Cardiac muscle cell (in vitro differentiated cells and primary cell): ENCODE measurements at places on chromosomes 7 and 10. TPM values are rescaled to one million over a fixed set of nuclear protein-coding genes. Genes with fewer than 3 reads are reported as not detected.
A peak's percentile ranks its signal among the peaks of the same experiment; 100 is the strongest.

- peak overlapping the region; percentile 51 for H3K27ac ChIP-seq
- H3K36me3 ChIP-seq: peaks cover 82% of the 10 kb centered on the region
- DNase-seq: no peak
Measured at GRCh38 chr7:138564365-138564764, 104.3 kb downstream of the TRIM24 start.

- no peaks in the 10 kb centered on the region for H3K36me3 ChIP-seq
- no peaks in the 10 kb centered on the region for H3K27me3 ChIP-seq
- peaks cover 12% of the 10 kb centered on the region for H3K4me1 ChIP-seq
- no peak for DNase-seq
Measured at GRCh38 chr7:80588591-80588990, 49.9 kb upstream of the CD36 start.

DNA sequence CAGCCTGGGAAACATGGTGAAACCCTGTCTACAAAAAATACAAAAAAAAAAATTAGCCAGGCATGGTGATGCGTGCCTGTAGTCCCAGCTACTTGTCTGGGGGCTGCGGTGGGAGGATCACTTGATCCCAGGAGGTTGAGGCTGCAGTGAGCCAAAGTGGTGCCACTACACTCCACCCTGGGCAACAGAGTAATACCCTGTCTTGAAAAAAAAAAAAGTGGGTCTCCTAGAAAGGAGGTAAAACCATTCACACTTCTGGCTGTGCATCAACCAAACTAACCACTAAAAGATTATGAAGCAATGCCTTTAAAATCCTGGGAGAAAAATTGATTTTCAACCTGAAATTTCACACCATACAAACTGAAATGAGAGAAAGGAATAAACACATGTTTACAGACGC lies 35.4 kb upstream of the C10orf71 start:
- no peak overlapping the region for H3K27ac ChIP-seq
- DNase-seq: no peak
- no peaks in the 10 kb centered on the region for H3K27me3 ChIP-seq
- H3K36me3 ChIP-seq: no peaks in the 10 kb centered on the region
- H3K4me1 ChIP-seq: no peaks in the 10 kb centered on the region

DNA sequence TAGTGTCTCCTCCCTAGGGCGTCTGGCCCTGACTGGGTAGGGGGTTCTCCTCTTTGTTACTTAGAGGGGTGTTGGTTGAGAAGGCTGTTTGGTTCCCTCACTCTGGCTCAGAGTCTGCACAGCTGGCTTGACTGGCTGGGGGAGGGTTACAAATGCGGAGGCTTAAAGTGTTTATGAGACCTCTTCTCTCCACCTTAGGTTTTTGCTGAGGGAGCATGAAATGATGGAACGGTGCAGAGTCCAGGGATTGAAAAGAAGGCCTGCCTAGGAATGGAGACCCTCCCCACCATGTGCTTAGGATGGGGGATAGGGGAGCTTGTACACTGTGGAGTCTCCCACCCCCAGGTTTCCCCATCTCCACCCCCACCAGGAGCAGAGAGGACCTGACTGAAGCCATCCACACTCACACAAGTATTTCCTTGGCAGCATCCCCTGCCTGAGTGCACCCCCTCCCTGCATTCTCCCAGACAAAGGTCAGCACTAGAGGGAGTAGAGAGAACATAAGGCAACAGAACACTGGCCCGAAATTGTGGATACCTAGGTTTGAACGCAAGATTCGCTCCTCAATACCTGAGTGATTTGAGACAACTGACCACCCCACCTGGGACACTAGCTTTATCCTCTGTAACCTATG lies 1.7 kb upstream of the LDB1 start:
- peaks cover 32% of the 10 kb centered on the region for H3K4me1 ChIP-seq
- H3K27me3 ChIP-seq: no peaks in the 10 kb centered on the region
- peak; percentile 51 for DNase-seq
- H3K4me3 ChIP-seq: peak overlapping the region; percentile 73

- no peaks in the 10 kb centered on the region for H3K4me1 ChIP-seq
- no peaks in the 10 kb centered on the region for H3K36me3 ChIP-seq
- no peak for DNase-seq
- no peaks in the 10 kb centered on the region for H3K27me3 ChIP-seq
- no peak overlapping the region for H3K4me3 ChIP-seq
- H3K27ac ChIP-seq: no peak overlapping the region
Measured at GRCh38 chr10:42992156-42992956, 84.5 kb upstream of the RET start.

- no peaks in the 10 kb centered on the region for H3K36me3 ChIP-seq
- H3K4me3 ChIP-seq: no peak overlapping the region
- H3K4me1 ChIP-seq: no peaks in the 10 kb centered on the region
- no peak overlapping the region for H3K27ac ChIP-seq
Measured at GRCh38 chr7:136256491-136256890, 279.3 kb upstream of the MTPN start.

GRCh38 chr7:132240262-132240661 lies 336.0 kb downstream of the PLXNA4 start:
- no peak for DNase-seq
- H3K4me1 ChIP-seq: peaks cover 20% of the 10 kb centered on the region
- no peak overlapping the region for H3K4me3 ChIP-seq
- no peaks in the 10 kb centered on the region for H3K36me3 ChIP-seq
- no peak overlapping the region for H3K27ac ChIP-seq
- H3K27me3 ChIP-seq: no peaks in the 10 kb centered on the region

GRCh38 chr10:67705921-67706320 lies 9.9 kb upstream of the CTNNA3 start:
- no peaks in the 10 kb centered on the region for H3K27me3 ChIP-seq
- DNase-seq: peak; percentile 22
- no peak overlapping the region for H3K4me3 ChIP-seq
- peaks cover 8% of the 10 kb centered on the region for H3K4me1 ChIP-seq
- no peaks in the 10 kb centered on the region for H3K36me3 ChIP-seq

- H3K27ac ChIP-seq: no peak overlapping the region
- no peak overlapping the region for H3K4me3 ChIP-seq
- no peaks in the 10 kb centered on the region for H3K4me1 ChIP-seq
- no peaks in the 10 kb centered on the region for H3K27me3 ChIP-seq
- DNase-seq: no peak
- no peaks in the 10 kb centered on the region for H3K36me3 ChIP-seq
Measured at GRCh38 chr10:21452203-21452602, 73.3 kb downstream of the SKIDA1 start.

DNA sequence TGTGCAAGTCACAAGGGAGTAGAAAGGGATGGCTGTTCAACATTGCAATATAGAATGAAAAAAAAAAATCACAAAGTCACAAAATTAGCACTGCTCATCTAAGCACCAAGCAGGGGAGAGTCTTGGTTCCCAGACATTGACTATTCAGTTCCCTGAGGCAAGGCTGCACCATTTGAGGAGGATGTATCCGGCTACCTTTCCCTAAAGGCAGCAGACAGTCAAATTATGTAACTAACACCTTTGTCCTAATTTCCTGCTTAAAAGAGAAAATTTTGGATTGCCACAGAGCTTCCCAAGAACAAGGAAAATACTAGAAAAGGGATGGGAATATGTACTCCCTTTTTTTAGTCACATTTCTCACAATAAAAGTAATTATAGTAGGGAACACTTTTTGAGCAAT lies 148.1 kb downstream of the PCLO start:
- H3K36me3 ChIP-seq: no peaks in the 10 kb centered on the region
- no peak for DNase-seq
- H3K4me3 ChIP-seq: no peak overlapping the region
- no peaks in the 10 kb centered on the region for H3K4me1 ChIP-seq
- H3K27ac ChIP-seq: no peak overlapping the region

DNA sequence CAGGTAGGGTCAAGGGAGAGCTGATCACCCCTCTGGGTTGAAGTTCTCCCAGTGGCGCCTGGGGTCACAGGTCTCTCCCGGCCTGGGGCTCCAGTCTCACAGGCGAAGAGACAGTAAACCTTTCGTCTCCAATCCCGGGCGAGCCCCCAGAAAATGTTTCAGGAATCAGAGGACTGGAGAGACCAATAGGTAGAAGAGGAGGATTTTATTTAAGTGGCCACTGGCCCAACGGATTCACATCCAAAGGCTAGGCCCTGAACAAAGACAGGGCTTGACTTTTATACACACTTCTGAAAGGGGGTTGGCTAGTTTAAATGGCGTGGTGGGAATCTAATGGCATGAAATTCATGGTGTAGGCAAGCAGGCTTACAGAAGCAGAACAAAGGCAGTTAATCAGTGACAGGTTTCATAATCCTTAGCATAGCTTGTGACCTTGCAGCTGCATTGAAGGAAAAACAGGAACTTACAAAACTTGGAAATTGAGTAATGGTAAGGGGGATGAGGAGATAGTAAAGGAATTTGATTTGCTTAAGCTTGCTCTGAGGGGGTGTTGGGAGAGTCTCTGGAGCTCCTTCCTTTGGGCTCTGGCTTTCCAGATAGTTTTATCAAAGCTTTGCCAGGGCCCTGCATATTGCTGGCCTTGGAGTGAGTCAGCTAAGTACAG lies 105.5 kb downstream of the TRIM24 start:
- no peaks in the 10 kb centered on the region for H3K27me3 ChIP-seq
- no peak for DNase-seq
- H3K36me3 ChIP-seq: peaks cover 80% of the 10 kb centered on the region

GRCh38 chr7:7653593-7654187 lies 13.1 kb downstream of the UMAD1 start:
- H3K36me3 ChIP-seq: no peaks in the 10 kb centered on the region
- DNase-seq: peak; percentile 29
- no peaks in the 10 kb centered on the region for H3K4me1 ChIP-seq
- no peak overlapping the region for H3K4me3 ChIP-seq

DNA sequence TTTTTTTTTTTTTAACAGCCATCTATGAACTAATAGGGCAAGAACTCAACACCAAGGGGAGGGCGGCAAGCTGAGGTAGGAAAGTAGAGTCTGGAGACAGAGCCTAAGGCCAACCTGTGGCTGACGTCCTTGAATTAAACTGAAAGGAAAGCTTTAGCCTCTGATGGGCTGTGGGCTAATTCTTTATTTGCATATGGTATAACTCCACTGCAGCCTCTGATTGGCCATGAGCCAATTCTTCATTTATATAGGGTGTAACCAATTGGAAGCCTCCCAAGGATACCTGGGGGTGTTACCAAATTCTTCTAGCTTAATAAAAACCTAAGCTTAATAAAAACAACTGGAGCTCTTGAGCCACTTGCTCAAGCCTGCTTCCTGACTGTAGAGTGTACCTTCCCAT lies 10.3 kb downstream of the TYW1 start:
- no peaks in the 10 kb centered on the region for H3K36me3 ChIP-seq
- no peak overlapping the region for H3K4me3 ChIP-seq
- no peak overlapping the region for H3K27ac ChIP-seq
- H3K27me3 ChIP-seq: no peaks in the 10 kb centered on the region

GRCh38 chr7:142887282-142888015 lies 1.9 kb upstream of the TRPV6 start:
- no peak overlapping the region for H3K4me3 ChIP-seq
- no peaks in the 10 kb centered on the region for H3K36me3 ChIP-seq
- H3K27me3 ChIP-seq: no peaks in the 10 kb centered on the region
- H3K4me1 ChIP-seq: no peaks in the 10 kb centered on the region

DNA sequence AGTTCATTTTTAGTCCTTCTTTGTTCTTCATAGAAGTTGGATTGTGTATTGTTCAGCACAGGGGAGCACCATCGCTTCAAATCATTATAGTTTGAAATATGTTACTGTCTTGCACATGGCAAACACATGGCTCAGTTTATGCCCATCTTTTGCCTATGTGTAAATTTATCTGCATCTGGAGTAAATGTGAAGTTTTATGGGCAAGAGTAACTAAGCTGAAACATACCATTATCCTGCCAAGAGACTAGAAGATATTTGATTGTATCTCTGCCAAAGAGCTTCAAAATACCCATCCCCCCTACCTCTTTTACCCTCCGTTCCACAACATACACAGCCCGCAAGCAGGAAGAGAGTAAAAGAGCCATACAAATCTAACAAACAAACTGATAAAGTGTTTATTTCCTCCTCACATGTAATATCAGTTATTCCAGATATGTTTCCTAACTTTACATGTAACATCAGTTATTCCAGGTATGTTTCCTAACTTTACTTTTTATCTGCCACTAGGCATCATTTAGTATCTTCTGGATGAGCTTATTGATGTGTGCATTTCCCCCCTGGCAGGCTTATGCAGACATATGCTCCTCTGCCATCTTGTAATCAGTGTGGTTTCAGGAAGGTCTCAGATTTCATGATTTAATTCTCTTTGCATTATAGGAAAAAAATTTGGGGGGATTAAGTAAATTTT lies 127.7 kb downstream of the SRI start:
- H3K27me3 ChIP-seq: no peaks in the 10 kb centered on the region
- H3K36me3 ChIP-seq: no peaks in the 10 kb centered on the region
- no peak overlapping the region for H3K27ac ChIP-seq
- no peaks in the 10 kb centered on the region for H3K4me1 ChIP-seq
- no peak for DNase-seq

- H3K27me3 ChIP-seq: no peaks in the 10 kb centered on the region
- no peaks in the 10 kb centered on the region for H3K36me3 ChIP-seq
- DNase-seq: no peak
- H3K4me1 ChIP-seq: no peaks in the 10 kb centered on the region
- H3K27ac ChIP-seq: no peak overlapping the region
Measured at GRCh38 chr7:123372368-123372767, 162.0 kb downstream of the IQUB start.

GRCh38 chr7:92161271-92161670 lies 17.7 kb downstream of the LRRD1 start:
- H3K36me3 ChIP-seq: no peaks in the 10 kb centered on the region
- H3K27me3 ChIP-seq: no peaks in the 10 kb centered on the region
- no peak overlapping the region for H3K27ac ChIP-seq
- H3K4me1 ChIP-seq: no peaks in the 10 kb centered on the region
- H3K4me3 ChIP-seq: no peak overlapping the region
- no peak for DNase-seq

- H3K36me3 ChIP-seq: no peaks in the 10 kb centered on the region
- H3K4me3 ChIP-seq: no peak overlapping the region
- H3K27ac ChIP-seq: no peak overlapping the region
- DNase-seq: no peak
Measured at GRCh38 chr10:7933262-7933661, 115.0 kb downstream of the TAF3 start.

GRCh38 chr7:44285561-44285960 lies 39.8 kb downstream of the CAMK2B start:
- H3K36me3 ChIP-seq: no peaks in the 10 kb centered on the region
- H3K27me3 ChIP-seq: no peaks in the 10 kb centered on the region
- no peak for DNase-seq
- H3K4me1 ChIP-seq: no peaks in the 10 kb centered on the region
- H3K4me3 ChIP-seq: no peak overlapping the region

GRCh38 chr10:132967540-132967939 lies 25.2 kb upstream of the CFAP46 start:
- no peak overlapping the region for H3K4me3 ChIP-seq
- DNase-seq: no peak
- no peaks in the 10 kb centered on the region for H3K36me3 ChIP-seq
- H3K27ac ChIP-seq: no peak overlapping the region
- H3K27me3 ChIP-seq: peaks cover 4% of the 10 kb centered on the region

PPP1R9A gene
- 21.7 and 41.5 TPM in 2 replicates for total RNA-seq

MKX gene
- total RNA-seq: 0.39 TPM in 1 of 2 replicates, not detected in the other

ACTL6B gene
- not detected in 2 replicates for total RNA-seq

CREB3L2 gene
- 15.8 and 24.3 TPM in 2 replicates for total RNA-seq

HOXA5 gene
- not detected in 2 replicates for total RNA-seq

STK17A gene
- total RNA-seq: 17.3 and 18.0 TPM in 2 replicates

CCDC71L gene
- 23.1 and 25.1 TPM in 2 replicates for total RNA-seq

IDI2 gene
- total RNA-seq: not detected in 2 replicates
